H7 (cell line): ENCODE measurements at places on chromosomes 3 and 15.

- no peak for DNase-seq
These were observed 65.8 kb downstream of the CTNNB1 start for GRCh38 chr3:41265011-41265545.

DNA sequence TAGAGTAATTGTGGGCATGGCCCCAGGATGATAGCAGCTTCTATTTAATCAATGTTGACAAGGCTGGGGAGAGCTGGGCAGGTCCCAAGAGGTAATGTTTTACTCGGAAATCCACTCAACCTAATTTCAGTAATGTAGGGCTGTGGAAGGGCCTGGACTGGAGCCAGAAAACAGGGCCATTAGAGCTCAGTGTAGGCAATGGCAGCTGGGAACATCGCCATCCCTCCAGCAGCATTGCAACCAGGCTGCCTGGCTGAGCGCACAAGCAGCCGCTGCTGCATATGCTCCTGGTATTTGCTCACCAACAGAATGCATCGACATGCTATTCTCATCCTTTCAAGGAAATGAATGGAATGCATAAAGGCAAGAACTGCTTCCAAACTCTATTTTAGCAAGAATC, 90.0 kb downstream of the GAP43 start:
- DNase-seq, result no peak

DNA sequence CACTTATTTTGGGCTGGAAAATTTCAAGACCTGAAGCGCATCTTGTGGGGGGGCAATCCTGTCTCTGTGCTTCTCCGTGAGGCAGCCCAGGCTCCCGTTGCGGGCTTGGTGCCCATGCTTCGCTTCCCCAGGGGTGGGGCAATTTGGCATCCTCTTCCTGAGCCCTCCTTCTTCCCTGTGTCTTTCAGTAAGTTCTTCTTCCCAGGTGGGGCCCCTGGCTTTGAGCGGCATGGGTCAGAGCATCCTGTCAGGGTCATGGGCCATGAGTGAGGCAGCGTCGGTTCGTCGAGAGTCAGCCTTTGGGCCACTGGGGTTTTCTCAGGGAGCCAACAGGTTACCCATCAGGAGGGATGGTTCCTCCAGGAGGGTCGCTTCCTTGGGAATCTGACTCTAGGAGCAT, 200.7 kb downstream of the UBE3A start:
- no peak for DNase-seq

DNA sequence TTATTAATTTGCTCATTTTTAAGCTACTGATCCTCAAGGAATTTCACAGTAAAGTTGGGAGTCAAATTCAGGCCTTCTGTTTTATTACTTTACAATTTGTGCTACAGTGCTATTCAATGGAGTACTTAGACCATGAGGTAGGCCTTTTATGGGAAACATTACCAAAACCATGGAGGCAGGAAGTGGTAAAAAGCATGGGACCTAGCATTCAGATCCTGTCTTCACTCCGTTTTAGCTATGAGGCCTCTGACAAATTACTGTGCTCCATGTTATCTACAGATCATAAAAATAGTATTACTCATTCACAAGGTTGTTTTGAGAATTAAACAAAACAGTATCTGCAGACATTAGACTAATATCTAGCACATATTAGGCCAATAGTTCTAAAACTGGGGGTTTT, 140.6 kb upstream of the SLITRK3 start:
- DNase-seq, result no peak

- DNase-seq, result no peak
These were observed 209.9 kb downstream of the ITPR1 start for GRCh38 chr3:4703054-4703480.

DNA sequence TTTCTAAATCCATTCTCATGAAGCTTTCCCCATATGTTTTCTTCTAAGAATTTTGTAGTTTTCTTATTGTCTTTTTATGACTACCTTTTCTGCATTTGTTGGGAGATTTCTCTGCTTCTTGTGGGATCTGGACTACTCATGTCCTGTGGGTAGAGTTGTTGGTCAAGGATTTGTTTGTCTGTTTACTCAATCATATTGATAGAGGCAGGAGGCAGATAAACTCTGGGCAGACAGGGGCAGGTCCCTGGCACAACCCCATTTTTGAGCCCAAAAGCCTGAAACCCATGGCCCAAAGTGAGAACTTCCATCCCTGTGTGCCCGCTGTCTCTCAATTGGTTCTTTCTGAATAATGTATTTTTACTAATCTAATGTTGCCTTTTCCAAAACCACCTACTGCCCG, 12.3 kb downstream of the PGBD4 start:
- DNase-seq, result no peak

DNA sequence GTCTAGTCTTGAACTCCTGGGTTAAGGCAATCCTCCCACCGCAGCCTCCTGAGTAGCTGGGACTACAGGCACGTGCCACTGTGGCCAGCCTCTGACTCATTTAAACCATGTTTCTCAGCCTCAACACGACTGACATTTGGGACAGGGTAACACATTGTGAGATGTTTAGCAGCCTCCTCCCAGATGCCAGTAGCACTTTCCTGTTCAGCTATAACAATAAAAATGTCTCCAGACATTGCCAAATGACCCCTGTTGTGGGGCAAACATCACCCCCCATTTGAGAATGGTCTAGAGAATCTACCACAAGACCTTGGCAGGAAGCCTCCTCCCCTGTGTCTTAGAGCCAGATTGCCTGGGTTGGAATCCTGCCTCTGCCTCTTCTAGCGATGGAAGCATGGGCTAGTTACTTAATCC, 8.4 kb downstream of the TMEM40 start:
- DNase-seq, result no peak
